ENCODE measurements at places on chromosomes 16 and 17.

- DNase-seq = no peak
Measured at GRCh38 chr16:1613728-1614455, 1.7 kb downstream of the CRAMP1 start.

DNA sequence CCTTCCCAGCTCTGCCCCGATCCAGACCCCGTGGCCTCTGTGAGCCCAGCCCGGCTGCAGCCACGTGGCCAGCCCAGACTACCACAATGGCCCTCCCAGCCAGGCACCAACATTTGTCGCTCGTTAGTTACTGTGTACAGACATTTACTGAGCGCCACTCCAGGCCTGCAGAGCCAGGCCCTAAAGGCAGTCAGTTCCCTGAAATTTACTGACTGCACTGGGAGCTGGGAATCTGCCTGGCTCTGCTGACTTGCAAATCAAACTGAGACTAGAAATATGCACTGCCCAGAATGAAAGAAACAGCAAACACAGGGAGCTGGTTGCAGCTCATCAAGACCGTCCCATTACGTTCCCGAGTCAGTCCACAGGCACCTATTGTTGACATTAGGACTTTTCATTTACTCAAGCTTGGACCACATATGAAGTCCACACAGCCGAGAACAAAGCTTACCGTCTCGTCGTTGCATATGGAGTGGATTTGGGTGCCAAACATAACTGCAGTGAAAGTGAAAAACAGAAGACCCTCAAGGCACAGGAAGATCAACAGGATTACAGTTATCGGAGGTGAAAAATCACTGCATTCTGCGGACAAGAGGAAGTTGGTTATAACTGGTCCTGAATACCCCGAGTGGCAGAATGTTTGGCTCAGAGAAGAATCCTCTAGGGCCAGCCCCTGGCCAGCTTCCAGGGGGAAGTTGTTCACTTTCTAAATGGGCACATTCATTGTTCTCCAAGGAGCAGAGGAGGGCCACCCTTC, 34.5 kb downstream of the ZDHHC7 start:
- no peak for DNase-seq

DNA sequence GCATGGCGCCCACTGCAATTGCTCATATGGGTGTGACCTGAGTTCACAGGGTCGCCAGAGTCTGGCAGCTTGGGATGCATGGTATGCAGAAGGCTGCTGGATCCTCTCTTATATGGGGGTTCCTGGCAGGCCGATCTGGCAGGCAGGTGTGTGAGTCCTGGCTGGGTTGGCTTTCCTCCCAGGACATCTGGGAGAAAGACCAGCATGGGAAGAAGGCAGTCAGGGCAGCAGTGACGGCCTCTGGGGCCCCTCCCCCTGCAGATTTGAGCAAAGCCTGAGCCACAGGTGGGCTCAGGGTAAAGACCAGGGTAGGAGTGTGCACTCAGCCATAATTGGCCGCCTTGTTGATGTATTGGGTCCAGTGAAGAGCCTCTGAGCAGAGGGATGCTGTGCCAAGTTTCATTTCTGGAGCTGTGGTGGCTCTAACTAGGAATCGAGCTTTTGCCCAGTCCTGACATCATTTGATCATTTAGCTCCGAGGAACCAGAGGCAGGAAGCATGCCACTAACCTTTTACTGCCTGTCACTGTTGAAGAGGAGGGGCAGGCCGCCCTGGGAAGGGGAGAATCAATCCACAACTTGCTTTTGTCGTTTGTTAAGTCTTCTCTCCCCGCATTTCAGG, 174.3 kb downstream of the CCDC182 start:
- DNase-seq = no peak

GRCh38 chr16:68259007-68259825, 5.1 kb upstream of the SLC7A6 start:
- DNase-seq = no peak

GRCh38 chr16:87604634-87605111, 2.4 kb downstream of the JPH3 start:
- no peak for DNase-seq

DNA sequence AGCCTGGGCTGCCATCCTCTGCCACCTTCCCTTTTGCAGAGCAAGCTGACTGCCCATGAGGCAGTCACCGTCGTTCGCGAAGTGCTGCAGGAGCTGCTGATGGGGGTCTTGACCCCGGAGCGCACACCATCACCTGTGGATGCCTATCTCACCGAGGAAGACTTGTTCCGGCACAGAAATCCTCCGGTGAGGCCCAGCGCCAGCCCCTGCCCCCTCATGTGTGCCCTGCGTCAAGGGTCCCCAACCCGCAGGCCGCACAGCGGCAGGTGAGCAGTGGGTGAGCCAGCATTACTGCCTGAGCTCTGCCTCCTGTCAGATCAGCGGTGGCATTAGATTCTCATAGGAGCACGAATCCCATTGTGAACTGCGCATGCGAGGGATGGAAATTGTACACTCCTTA, 7.7 kb upstream of the EPN3 start:
- no peak for DNase-seq

GRCh38 chr16:75038036-75038858, 39.4 kb downstream of the ZNRF1 start:
- no peak for DNase-seq

DNA sequence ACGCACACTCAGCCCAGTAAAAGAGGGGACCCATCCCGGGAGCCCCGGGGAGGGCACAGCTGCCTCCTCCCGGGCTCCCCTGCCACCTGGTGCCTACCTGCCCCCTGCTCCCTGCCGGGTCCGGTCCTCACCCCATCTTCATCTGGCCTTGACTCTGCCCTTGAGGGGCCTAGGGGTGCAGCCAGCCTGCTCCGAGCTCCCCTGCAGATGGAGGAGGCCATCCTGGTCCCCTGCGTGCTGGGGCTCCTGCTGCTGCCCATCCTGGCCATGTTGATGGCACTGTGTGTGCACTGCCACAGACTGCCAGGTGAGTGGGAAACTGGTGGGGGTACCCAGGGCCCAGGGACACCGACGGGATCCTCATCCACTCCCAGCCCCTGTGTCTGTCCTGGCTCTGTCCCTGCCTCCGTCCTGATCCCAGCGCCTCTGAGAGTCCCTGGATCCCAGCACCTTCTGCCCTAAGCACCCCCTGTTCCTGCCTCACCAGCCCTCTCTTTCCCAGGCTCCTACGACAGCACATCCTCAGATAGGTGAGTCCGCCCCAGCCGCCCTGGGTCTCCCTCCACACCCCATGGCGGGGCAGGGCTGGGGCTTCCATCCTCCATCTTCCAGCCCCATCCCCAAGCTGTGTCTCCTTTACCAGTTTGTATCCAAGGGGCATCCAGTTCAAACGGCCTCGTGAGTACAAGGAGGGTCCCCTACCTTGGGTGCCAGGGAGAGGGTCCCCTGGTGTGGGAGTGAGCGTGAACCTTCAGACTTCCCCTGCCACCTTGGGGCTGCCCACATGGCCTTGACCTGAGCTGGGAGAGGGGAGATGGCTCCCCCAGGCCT, 574 bp downstream of the LAT start:
- DNase-seq = no peak

GRCh38 chr17:60149691-60150582, at the start of gene CA4:
TSS of gene CA4 (plus strand) at chr17:60149973. CDS start at chr17:60150035, 62 bp downstream.
- no peak for DNase-seq

DNA sequence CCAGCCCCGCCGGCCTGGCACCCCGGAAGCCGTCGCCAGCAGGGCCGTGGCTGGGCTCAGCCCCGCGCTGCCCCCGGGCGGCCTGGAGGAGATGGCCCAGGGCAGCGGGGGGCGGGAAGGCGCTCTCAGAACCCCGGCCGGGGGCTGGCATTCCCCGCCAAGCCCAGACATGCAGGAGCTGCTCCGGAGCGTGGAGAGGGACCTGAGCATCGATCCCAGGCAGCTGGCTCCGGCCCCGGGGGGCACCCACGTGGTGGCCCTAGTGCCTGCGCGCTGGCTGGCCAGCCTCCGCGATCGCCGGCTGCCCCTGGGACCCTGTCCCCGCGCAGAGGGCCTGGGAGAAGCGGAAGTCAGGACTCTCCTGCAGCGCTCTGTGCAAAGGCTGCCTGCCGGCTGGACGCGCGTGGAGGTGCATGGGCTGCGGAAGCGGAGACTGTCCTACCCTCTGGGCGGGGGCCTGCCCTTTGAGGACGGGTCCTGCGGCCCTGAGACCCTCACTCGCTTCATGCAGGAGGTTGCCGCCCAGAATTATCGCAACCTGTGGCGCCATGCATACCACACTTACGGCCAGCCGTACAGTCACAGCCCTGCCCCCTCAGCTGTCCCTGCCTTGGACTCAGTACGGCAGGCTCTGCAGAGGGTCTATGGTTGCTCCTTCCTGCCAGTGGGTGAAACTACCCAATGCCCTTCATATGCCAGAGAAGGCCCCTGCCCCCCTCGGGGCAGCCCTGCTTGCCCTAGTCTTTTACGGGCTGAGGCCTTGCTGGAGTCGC, 551 bp downstream of the WDR81 start:
- DNase-seq = no peak

GRCh38 chr16:22008215-22009059, 526 bp downstream of the MOSMO start:
- DNase-seq = no peak

GRCh38 chr16:88442727-88443576, 10.1 kb upstream of the ZFPM1 start:
- peak; percentile 80 for DNase-seq

DNA sequence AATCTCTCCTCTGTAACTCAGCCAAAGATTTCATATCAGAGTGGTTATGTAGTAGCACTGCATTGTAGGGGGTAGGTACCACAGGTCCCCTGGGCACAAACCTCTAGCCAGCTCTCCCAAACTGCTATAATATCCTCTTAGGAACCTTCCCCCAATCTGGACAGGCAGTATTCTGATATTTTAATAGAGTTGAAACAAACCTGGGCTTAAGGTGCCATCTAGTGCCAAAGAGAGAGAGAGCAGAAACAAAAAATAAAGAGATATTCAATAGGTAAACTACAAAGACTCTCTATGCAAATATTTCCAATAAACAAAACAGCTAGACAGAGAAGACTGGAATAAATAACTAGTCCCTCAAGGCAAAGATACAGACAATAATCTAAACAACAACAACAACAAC, 1070.0 kb downstream of the CDH11 start:
- no peak for DNase-seq

DNA sequence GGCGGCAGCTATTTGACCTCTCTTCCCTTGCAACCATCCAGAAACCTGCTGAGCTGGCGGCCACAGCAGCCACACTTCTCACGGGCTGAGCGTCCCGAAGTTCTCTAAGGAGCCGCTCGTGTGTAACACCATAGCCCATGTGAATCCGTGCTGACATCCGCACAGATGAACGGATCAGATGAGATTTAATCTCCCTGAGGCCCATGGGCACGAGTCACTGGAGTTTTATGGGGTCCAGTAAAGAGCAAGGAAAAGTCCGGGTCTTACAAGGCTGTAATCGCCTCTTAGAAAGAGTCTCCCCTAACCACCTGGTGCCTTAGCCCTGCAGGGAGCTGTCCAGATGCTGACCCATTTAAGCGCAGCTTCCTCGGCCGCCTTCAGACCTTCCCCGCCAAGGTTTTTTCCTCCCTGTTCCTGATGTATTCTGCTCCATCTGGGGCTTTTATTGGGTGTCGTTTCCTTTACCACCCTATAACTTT, 5.5 kb upstream of the CACNG5 start:
- no peak for DNase-seq

- DNase-seq = no peak
Measured at GRCh38 chr17:42675965-42676423, 800 bp downstream of the PLEKHH3 start.

DNA sequence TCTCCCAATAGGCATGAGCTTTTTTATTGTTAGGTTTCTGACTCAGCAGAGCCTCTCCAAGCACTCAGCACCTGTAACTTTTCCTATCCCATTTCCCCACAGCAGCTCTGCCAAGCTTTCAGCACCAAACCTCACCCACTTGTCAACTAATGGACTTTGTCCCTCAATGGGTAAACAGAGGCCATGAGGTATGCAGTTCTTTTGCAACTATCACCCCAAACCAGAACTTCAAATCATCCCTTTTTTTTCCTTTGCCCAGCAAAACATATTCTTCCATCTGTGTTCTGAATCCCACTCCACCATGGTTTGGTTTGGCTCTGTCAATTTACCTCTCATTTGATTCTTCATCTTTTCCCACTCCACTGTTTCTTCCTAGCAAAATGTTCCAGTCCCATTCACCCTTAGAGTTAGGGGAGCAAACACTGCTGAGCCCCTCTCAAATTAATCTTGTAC, 58.1 kb downstream of the TOX3 start:
- DNase-seq = no peak

DNA sequence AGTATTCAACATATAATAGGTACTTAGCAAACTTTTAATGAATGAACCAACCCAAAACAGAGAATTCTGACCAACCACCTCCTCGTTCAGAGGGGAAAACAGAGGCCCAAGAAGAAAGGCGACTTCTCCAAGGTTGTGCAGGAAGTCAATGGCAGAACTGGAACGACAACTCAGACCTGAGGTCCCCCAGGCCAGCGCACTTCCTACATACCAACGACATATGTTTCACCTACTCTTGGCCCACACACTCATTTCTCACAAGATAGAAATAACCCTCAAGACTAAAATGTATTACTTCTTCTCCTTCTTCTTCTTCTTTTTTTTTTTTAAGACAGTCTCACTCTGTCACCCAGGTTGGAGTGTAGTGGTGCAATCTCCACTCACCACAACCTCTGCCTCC, 14.4 kb downstream of the CHCT1 start:
- no peak for DNase-seq

GRCh38 chr17:51103451-51103850, 17.2 kb downstream of the SPAG9 start:
- DNase-seq = no peak

GRCh38 chr17:18315961-18316360, 868 bp downstream of the SMCR8 start:
- DNase-seq = no peak

DNA sequence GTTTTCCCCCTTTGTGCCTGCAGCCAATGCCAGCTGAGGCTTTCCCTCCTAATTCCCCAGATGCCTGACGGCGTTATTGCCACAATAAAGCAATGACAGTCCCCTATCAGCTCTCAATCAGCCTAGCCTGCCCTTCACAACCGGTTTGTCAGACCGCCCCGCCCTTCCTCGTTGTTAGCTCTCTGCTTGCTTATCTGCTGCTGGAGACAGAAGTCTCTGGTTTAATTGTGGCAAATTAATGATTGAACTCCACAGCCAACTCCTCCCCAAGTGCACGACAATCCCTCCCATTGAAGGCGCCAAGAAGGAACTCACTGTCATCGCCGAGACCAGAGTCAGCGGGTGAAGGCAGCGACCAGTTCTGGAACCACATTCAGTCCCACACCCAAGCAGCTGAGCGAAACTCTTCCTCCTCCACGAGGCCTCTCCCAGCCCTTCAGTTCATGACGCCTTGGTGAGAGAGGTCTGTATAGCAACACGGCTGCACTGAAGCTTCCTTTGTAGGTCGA, 474.4 kb downstream of the SLC39A11 start:
- DNase-seq = peak; percentile 52

DNA sequence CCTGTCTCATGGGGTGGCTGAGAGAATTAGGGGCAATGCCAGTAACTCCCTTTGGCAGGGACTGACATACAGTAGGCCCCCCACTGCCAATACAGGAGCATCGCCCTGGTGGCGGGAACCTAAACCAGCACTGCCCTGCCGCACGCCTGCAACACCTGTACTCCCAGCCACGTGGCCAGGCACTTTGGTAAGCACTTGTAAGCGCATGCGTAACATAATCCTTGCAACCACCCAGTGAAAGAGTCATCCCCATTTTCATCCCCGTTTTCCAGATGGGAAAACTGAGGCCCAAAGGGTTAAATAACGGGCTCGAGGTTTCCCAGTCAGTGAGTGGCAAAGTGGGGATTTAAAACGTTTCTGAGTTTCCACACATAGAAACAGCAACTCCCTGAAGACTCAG, 17.5 kb downstream of the SCN4A start:
- DNase-seq = no peak
